ENCODE measurements at places on chromosomes 3 and 15.

- DNase-seq = no peak
These were observed 98.5 kb downstream of the ITPR1 start for GRCh38 chr3:4591669-4592068.

DNA sequence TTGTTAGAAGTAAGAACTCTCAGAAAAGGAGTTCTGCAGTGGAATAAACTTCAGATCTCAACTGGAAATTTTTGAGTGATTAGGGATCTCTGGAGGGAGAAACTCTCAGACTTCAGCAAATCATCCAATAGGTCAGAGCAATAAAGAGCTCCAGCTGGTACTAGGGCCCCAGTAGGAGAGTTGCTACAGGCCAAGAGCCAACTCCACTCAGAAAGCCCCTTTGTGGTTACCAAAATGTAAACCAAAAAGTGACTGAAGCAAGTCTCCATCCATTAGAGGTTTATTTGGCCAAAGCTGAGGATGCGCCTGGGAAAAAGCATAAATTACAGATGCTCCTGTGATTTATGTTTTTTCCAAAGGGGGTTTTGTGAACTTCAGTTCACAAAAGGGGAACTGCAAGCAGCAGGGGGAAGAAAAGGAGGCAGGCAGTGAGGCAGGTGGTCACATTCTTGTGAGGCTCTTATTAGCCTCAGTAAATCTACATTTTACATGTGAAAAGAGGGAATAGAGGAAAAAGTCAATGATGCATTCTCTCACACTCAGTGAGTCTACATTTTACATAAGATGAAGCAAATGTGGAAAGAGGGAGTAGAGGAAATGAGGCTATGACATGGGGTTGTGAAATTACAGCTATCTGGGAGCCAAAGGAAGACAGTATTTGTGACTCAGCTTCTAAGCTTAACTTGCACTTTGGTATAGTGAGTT, 92.4 kb upstream of the DAZL start:
- DNase-seq = peak; percentile 21

GRCh38 chr3:192133271-192133670, 594.1 kb downstream of the FGF12 start:
- no peak for DNase-seq

DNA sequence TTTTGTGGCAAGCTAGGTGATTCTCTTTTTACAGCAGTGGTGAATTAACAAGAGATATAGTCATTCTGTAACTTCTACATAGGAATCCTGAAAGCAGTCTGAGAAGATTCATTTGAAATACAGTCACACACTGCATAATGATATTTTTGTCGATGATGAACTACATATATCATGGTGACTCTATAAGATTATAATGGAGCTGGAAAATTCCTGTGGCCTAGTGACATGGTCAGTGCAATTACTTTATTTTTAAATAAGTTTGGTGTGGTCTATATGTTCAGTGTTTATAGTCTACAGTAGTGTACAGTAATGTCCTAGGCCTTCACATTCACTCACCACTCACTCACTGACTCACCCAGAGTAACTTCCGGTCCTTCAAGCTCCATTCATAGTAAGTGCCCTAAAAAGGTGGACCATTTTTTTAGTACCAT, 511.4 kb upstream of the MCTP2 start:
- DNase-seq = peak; percentile 6

DNA sequence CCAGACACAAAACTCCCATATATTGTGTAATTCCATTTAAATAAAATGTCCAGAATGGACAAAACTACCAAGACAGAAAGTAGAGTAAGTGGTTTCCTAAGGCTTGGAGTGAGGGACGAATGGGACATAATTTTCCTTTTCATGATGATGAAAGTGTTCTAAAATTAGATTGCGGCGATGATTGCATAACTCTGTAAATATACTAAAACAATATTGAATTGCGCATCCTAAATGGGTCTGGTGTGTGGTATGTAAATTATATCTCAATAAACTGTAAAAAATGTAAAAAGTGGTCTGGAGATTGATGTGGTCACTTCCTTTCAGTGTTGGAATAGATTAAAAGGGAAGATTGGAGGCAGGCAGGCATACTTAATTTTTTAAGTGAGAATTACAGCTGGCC, 105.9 kb upstream of the KCNAB1 start:
- DNase-seq = no peak

Data from amniotic epithelial cell (primary cell).